ENCODE measurements at places on chromosomes 7 and 10.

DNA sequence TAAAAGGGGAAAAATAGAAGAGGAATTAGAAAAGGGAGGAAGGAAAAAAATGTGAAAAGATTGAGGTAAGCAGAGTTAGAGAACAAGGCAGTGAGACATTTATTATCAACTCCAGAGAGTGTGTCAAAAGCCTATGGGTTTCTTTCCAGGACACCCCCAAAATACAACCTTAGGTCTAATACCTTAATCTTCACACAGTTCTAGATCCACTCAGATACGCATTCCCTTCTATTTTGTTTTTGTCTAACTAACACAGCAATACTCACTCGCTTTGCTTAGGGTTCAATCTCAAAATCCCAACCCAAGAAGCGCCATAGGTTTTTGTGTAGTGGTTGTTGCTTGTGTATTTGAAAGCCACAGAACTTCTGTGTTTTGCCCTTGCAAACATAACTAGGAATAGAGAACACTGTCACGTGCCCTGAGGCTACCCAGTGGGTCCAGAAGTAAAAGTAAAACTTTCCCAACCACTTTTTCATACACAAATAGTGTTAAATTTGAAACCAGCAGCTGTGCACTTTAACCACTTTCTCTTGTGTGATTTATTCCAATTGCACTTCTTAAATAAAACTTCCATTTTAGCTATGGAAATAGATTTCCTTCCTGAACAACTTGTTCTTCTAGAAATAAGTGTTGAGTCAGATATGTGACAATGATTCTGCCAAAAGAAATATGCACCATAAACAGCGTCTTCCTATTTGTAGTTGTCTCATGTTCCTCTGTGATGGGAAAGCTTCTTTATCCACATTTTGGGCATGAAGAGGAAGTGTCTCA, 414.7 kb upstream of the GHITM start:
- no peak for DNase-seq

DNA sequence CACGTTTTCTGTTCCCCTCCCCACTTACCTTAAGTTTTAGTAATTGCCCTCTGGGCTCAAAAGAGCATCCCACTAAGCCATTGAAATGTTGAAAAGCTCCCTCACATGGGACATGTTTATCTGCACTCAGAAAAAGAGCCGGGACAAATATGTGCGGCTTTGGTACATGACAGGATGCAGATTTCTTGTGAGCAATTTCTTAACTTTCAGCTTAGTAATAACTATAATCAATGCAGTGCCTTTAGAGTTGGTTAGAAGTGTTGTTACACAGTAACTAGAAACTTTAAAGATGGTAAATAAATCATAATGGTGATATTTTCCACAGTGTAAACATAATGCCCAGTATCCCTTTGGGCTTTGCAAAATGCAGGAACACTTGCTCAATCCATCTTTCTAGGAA, 89.2 kb downstream of the ZNF365 start:
- DNase-seq = no peak

DNA sequence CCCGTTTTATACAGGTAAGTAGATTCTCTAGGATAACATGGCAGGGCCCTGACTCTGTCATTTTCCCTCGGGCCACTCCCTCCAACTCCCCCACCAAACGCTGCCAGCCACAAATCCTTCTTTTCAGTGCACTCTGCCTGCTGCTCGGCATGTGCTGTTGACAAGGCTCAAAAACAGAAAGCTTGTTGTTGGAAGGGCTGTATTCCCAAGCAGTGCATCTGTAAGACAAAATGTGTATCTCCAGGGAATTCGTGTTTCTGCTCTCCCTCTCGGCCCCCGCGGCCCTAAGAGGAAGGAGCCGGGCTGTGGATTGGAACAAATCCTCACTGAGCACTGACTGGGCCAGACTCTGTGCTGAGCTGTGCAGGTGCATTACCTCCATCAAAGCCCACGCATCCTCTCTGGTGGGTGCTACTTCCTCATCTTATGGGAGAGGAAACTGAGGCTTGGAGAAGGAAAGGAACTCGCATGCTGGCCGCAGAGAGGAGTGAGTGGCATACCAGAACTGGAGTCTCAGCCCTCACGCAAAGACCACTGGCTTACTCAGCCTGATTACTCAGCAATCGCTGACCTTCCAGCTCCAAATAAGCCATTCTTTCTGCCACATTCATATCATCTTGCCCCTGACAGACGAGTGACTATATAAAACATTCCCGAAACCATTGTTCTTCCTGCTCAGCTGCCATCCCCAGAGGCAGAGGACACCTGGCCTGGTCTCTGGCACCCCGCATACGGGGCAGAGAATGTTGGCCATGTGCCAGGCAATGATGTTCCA, 33.5 kb upstream of the ENO4 start:
- DNase-seq = no peak

GRCh38 chr10:110892602-110893288, 21.0 kb downstream of the PDCD4 start:
- no peak for DNase-seq

DNA sequence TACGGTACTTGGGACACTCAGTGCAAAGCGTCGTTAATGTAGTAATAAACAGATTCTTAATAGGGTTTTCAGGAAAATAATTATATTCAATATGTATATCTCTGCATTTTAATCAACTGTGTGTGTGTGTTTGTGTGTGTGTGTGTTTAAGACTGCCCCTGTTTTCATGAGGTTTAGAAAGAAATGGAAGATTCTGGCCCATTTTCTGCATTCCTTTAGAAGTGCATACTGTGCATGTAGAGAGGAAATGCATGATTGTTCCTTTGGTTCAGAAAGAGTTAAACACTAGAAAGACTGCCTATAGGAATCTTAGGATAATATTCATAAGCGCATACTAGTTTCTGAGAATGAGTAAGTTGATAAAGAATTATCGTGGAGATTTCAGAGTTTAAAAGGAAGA, 975 bp downstream of the CNTNAP2 start:
- no peak for DNase-seq

DNA sequence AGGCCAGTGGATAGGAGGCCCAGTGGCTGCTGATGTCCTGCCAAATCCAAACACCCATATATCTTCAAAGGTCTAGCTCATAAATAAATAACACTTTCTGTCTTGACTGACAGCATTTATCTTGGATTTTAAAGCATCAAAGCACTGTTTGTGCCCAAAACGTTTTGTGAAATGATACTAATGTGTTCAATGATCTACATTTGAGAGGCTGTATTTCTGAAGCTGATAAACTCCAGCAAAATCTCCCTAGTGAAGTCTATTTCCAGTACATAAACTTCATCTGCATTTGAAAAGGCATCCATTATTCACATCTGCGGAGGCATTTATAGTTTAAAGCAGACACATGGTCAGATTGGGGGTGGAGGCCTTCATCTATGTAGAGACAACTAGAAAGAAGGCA, 276.3 kb downstream of the HPSE2 start:
- DNase-seq = no peak

DNA sequence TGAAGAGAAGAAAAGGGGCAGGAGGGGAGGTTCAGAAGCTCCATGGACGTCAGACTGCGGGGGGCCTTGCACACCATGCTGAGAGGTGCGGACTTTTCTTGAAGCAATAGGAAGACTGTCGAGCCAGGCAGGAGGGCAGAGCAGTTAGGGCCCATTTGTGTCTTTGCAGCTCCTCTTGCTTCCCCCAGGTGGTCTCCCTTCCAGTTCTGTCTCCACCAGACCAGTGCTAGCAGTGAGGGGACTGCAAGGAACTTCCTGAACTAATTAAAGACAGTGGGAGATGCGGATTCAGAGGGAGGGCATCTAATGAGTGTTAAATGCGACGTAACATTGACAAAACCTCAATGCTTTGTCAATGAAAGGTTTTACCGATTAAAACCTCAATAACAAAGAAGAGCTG, 225.4 kb downstream of the USP6NL start:
- DNase-seq = no peak

DNA sequence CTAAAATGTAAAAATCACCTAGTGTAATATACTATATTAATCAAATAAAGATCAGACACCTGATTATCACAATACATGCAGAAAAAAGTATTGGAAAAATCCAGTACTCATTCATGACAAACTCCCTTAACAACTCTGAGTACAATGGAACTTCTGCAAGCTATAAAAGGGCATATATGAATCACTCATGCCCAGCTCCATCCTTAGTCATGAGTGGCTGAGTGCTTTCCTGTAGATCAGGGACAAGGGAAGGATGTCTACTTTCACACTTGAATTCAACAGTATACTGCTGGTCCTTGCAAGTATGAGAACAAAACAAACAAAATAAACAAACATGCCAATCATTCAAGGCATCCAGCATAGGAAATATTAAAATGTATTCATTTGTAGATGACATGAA, 116.5 kb downstream of the ADARB2 start:
- DNase-seq = no peak

- DNase-seq = no peak
Measured at GRCh38 chr10:117736655-117737054, 194.1 kb downstream of the EMX2 start.

DNA sequence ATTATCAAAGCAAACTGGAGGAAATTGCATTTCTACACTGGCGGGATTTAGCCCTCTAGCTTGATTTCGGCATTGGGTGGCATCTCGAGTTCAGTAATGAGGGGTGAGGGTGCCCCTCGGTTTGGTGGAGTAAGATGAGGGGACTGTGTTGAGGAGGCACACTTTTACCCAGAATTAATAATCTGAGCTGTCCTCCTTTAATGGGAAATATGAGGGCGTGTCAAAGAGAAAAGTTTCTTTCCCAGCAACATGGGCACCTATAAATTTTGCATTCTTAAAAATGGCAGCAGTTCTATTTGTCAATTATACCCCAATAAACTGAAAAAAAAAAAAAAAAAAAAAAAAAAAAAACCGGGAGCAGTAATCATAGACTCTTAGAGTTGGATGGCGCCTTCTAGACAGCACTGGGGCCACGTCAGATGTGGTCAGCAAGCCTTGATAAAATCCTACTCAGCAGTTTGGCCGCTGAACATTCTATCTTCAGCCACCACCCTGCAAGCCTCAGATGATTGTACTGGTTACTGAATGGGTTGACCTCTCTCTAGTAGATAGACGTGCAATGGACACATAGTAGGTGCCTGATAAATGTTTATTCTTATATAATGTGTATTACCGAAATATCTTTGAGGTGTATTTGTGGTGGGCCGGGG, 931 bp downstream of the PAPSS2 start:
- DNase-seq = no peak

DNA sequence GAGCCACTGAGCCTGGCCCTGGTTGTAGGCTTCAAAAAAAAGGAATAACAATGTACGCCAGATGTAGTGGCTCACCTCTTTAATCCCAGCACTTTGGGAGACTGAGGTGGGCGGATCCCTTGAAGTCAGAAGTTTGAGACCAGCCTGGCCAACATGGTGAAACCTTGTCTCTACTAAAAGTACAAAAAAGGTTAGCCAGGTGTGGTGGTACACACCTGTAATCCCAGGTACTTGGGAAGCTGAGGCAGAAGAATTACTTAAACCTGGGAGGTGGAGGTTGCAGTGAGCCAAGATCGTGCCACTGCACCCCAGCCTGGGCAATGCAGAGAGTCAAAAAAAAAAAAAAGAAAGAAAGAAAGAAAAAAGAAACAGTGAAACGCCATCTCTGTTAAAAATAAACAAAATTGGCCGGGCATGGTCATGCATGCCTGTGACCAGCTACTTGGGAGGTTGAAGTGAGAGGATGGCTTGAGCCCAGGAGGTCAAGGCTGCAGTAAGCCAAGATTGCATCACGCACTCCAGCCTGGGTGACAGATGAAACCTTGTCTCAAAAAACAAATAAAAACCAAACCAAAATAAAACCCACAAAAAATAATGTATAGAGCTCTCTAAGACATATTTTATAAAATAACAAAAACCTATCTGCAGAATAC, 4.7 kb upstream of the KLHDC10 start:
- no peak for DNase-seq

- no peak for DNase-seq
Measured at GRCh38 chr7:96388620-96389383, 66.9 kb upstream of the SLC25A13 start.

- no peak for DNase-seq
Measured at GRCh38 chr10:102769375-102770107, 25.8 kb downstream of the WBP1L start.

DNA sequence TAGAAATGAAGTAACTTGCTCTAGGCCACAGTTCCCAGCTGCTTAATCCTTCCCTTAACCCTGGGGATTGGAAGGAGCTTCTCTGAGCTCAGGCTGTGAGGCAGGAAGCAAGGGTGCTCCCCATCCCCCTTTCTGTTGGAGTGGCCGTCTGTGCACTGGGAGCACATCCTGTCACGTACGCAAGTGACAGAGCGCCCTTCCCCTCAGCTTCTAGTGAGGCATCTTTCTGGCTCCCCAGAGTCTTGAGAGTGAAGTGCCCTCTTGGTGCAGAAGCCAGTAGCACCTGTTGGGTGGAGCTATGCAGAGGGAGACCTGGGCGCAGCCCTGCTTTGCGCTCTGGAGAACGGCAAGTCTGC, 47.8 kb downstream of the SHH start:
- DNase-seq = no peak
